ENCODE measurements at places on chromosomes 16 and 17. TPM values are rescaled to one million over a fixed set of nuclear protein-coding genes. Genes with fewer than 3 reads are reported as not detected.

DNA sequence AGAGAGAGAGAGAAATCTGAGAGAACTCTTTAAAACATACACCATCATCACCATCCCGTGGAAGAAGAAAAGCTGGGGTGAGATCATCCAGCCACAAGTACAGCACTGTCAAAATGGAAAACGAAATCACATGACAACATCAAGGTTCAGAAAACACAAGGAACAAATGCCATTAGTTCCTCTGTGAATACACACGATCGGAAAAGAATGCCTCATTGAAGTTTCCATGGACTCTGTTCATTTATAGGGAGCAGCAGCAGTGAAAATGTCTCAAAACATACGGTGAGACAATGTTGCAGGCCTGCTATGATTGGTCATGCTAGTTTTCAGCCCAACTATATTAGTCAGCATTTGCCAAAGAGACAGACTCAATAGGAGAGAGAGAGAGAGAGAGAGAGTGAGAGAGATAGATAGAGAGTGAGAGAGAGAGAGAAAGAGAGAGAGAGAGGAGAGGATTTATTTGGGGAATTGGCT, 4.4 kb downstream of the CFAP97D1 start:
- no peak for DNase-seq

Gene JPH3
- polyA plus RNA-seq: 1.3 TPM

GRCh38 chr17:35359398-35359797, 14.0 kb downstream of the SLFN11 start:
- no peak for DNase-seq

Gene TMEM92
- 1.9 TPM for polyA plus RNA-seq

- no peak for DNase-seq
Observed at GRCh38 chr17:28956112-28956511, 4.8 kb upstream of the PHF12 start.

GRCh38 chr16:69408475-69408874, 15.9 kb upstream of the CYB5B start:
- no peak for DNase-seq

Measured in right renal pelvis (tissue), 4 donors.